T-helper 9 cell (primary cell): ENCODE measurements at places on chromosomes 13 and 19.

DNA sequence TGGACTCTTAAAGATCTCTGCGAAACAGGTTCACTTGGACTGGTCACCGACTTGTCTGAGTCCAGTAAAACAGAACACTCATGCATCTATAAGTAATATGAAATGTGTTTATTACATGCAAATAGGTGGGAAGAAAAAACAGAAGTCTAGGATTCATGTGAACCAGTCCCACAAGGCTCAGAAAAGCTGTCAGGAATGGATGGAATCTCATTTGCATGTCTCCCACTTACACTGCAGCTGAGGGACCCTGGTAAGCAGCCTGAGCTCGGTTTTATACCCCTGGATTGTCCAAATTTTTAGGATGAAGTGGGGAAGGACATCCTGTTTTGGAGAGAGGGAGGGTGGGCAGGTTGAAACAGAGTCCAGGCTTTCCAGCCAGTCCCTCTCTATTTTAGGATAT, 1545.1 kb upstream of the PCDH20 start:
- DNase-seq = no peak

- no peak for DNase-seq
These were observed 1.4 kb downstream of the COL4A1 start for GRCh38 chr13:110305544-110305943.

- peak; percentile 59 for DNase-seq
These were observed 5.9 kb downstream of the BORCS8 start for GRCh38 chr19:19185853-19186740.

GRCh38 chr13:50226515-50227155, 211.4 kb downstream of the KCNRG start:
- no peak for DNase-seq

GRCh38 chr19:12521996-12522395, 29.3 kb downstream of the ZNF564 start:
- no peak for DNase-seq
